ENCODE measurements at places on chromosomes 7 and 10.

DNA sequence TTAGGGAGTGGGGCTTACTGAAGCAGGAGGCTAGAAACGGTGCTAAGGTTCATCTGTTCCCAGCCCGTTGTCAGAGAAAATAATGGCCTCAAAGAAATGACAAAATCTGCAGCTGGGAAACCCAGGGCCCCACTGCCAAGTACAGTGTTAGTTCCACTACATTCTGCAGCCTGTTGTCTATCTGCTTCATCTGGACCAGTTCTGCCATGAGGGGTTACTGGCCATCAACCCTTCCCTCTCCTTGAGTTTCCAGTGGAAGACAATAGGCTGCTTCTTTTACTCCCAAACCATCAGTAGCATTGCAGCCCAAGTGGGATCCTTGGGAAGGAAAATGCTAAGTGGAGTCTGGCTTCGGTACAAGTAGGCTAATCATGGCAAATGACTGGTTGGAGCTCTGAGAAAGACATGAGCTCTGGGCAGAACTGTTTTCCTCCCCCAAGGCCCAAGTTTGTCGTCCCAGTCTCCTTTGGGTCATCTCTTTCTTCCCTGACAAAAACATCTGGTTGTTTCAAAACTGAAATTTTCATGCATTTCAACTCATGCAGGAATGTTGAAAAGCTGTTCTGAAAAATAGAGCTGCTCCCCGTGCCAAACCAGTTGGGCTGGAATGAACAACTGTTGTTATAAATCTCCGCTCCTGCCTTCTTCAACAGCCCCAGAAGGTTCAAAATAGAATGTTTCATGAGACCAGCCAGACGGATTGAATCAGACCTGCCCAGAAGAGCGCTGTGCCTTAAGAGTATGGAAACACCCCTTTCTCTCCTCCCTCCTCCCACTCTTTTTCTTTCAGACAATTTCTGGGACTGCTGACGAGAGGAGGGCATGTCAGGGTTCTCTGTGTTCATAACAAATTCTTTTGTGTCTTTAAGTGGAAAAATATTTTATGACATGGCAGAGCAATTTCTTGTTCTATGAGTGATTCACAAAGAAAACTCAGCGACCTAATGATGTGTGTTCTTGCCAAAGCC lies 116.6 kb downstream of the RAB18 start:
- DNase-seq = no peak

GRCh38 chr10:34699904-34700517 lies 115.1 kb downstream of the PARD3 start:
- DNase-seq = no peak

DNA sequence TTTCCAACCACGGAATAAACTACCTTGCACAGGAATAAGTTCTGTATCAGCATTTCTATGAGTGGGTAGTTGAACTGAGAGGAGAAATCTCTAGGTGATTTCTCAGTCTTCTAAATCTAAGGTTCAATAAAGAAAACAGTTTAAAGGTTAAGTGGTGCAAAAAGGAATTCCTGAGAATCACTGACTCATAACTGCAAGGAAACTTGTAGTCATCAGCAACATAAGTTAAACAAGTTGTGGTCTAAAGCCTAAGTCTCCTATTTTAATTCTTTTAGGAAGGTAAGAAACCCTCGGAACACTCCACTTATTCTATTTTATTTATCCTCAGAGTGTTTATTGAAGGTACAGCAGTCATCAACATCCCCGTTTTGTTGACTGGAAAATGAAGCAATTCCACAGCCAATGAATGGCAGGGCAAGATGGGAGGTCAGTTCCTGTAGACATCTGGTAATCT lies 92.4 kb upstream of the PIK3CG start:
- DNase-seq = no peak

DNA sequence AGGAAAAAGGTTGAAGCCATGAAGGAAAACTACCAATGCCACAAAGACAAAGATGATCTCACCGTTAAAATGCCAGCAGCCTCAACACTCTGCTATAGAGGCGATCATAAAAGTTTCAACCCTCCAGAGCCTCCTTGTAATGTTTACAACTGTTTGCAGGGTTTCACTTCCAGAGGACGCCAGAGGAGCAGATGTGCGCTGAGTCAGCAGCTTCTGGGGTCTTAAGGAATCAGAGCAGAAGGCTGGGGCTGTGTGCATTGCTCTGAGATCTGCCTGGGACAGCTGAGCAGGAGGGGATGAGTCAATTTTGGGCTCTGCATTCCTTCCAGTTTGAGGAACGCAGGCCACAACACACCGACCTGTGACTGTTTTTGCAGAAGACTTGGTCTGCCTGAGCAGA lies 98.3 kb downstream of the TMEM130 start:
- DNase-seq = no peak

GRCh38 chr10:22631185-22631584 lies 83.2 kb downstream of the PIP4K2A start:
- no peak for DNase-seq

DNA sequence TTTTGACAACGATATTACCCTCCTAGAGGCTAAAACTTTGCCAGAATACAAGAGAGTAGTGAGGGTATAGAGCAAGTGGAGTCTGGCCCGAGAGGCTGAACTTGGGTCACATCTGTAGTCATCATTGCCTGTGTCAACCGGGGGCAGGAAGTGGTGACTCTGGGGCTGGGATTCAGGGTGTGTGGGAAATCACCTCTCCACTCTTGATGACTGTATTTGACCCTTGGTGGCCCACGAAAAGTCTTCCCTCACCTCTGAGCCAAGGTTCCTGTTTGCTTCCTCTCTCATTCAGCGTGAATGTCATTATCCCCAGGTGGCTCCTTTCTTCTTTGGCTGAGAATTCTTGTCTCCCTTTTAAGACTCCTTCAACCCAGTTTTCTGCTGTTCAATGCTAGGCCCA lies 240.4 kb downstream of the ABCA13 start:
- DNase-seq = peak; percentile 25

- DNase-seq = no peak
Observed at GRCh38 chr10:99619090-99619800, 994 bp downstream of the SLC25A28 start.

DNA sequence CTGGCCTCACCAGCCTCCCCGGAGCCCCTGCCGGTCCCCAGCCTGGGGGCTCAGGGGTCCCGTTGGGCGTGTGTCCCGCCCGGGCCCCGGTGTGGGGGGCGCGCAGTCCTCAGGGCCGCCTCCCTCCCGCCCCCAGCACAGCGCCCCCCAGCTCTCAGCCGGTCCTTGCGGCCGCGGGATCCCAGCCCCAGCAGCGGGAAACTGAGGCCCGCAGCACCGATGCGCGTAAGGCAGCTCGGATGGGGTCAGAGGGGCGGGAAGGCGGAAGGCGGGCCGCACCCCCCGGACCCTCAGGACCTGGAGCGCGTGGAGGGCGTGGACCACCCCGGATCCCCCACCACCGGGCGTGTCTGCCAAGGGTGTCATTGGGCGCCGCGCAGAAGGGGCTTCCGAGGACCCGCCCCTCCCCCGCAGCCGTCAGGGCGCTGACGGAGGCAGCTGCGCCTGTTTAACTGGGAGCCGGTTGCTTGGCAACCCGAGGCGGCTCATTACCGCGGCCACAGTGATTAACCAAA lies 14.9 kb downstream of the UNCX start:
- DNase-seq = no peak

- DNase-seq = no peak
Observed at GRCh38 chr10:59631237-59631636, 78.4 kb downstream of the SLC16A9 start.

DNA sequence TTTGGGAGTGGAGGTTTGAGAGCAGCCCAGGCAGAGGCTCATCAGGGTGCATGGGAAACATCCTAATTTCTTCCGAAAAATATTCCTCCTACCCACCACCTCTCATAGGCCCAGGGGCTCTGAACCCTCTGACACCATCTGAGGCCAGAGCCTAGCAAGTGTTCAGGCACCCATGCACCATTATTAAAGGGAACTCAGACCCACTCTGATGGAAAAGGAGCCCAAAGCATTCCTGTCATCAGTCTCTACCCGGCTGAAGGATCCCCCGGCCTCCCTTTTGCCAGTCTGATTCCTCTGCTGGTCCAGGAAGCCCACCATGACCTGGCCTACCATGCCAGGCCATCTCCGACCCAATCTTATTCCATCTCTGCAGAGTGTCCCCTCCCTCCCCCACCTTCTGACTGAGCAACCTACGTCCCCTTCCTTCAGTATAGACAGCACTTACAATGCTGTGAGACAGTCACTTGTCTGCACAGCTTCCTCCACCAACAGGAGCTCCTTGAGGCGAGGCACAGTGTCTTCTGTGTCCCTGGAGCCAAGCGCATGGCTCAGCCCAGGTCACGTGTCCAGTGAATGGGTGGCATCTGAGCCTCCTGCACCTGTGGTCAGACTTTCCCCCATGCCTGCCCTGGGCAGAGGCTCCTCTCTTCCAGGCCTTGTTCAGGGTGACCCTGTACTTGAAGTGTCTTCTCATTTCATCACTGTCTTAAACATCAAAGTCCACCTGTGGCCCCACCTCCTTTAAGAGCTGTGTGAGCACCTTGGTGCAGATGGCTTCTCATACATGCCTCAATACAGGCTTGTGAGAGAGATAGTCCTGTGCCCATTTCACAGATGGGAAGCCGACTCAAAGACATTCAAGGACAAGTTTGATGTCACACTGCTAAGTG lies 889 bp upstream of the GPR15LG start:
- DNase-seq = no peak

DNA sequence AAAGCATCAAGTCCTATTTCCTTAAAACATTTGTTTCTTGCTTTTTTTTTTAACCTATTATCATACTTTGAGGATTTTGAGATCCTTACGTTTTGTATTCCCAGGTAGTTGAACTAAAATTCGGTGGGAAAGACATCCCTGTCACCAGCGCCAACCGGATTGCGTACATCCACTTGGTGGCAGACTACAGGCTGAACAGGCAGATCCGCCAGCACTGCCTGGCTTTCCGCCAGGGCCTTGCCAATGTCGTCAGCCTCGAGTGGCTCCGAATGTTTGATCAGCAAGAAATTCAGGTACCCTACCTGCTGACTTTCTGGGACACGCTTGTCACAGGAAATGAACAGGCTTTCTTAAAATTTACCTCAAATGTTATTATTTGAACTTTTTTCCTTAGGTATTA lies 83.0 kb upstream of the DNAJB6 start:
- no peak for DNase-seq

GRCh38 chr10:70418229-70418628 lies 14.3 kb downstream of the EIF4EBP2 start:
- peak; percentile 27 for DNase-seq

DNA sequence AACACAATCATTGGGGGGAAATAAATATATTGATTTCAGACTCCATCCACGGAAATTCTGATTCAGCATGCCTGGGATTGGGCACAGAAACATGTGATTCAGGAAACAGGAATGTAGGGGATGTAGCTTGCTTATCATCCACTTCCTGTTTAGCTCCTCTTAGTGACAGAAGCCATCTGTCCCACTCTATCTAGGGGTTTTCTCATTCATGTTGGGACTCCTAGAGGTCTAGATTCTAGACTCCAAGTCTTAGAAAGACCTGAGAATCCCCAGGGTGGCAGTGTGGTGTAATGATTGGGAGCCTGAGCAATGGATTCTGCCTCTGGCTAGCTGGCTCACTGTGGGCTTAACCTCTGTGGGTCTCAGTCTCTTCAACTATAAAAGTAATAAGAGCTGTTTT lies 67.9 kb downstream of the CDK1 start:
- no peak for DNase-seq

GRCh38 chr10:71079761-71080380 lies 132.5 kb upstream of the UNC5B start:
- peak; percentile 4 for DNase-seq

DNA sequence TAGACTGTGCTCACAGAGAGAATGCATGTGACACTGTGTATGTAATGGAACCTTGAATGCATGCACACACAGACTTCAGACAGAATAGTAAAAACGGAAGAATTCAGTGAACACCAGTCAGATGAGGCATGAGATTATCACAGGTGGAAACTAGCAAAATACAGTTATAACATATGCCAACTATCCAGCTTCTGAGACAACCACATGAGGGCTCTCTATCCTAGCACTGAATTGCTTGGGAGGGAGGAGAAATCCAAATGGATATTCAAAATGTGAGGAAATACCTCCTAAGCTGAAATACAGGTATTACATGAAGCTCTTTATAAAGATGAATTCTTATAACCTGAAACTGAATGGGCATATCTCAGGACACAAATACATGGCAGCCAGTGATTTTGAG lies 30.6 kb downstream of the GARS1 start:
- no peak for DNase-seq

DNA sequence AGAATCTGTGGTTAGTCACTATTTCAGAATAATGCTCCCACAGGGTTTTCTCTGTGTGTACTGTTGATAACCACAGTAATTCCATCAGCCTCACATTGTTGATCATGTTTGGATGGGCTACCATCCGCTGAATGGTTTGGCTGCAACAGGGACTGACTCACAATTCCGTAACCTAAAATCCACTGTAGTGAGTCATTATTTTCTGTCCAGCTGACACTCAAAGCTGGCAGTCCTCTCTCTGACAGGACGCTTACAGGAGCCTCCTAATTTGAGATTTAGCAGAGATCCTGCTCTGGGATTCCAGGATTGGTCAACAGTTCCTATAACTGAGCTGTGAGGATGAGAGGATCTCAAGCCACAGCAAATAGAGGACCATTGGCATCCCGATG lies 32.7 kb downstream of the VWA2 start:
- no peak for DNase-seq

DNA sequence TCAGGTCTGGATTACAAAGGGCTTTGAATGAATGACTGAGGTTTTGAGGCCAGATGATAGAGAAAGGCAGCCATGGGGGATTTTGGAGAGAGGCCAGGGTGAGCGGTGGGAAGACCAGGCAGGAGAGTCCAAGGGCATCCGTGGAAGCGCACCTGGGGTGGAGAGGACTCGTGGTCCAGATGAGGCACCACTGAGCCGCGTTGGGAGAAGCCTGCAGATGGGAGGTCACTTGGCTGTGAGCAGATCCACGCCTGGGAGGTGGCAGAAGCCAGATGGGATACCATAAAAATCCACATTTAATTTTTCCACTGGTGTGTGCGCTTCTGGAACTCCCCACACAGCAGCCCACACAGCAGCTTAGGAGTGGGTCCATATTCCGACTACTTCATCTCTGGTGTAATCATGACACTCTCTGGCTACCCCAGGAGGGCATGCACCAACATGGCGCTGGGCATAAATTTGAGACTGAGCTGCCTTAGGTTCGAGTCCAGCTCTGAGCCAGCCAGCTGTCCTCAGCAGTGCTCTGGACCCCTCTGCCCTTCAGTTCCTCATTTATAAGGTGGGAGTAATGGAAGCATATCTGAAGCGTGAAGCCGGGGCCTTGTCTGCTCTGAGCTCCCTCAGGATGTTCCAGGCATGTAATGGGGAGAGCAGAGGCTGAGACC lies 90.2 kb upstream of the FAM20C start:
- DNase-seq = no peak

- no peak for DNase-seq
Observed at GRCh38 chr7:50411332-50411731, 38.8 kb downstream of the FIGNL1 start.

DNA sequence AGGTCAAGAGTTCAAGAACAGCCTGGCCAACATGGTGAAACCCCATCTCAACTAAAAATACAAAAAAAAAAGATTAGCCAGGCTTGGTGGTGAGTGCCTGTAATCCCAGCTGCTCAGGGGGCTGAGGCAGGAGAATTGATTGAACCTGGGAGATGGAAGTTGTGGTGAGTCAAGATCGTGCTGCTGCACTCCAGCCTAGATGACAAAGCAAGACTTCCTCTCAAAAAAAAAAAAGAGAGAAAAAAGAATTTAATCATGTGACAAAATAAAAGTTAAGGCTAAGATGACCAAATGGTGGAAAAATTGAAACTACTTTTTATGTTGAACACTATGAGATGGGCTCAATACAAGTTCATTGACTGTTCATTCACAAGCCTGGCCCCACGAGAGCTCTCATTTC lies 141.1 kb upstream of the WDR11 start:
- no peak for DNase-seq

GRCh38 chr7:125651823-125652528 lies 722.4 kb upstream of the POT1 start:
- DNase-seq = no peak
